ENCODE measurements at places on chromosomes 13 and 19.

DNA sequence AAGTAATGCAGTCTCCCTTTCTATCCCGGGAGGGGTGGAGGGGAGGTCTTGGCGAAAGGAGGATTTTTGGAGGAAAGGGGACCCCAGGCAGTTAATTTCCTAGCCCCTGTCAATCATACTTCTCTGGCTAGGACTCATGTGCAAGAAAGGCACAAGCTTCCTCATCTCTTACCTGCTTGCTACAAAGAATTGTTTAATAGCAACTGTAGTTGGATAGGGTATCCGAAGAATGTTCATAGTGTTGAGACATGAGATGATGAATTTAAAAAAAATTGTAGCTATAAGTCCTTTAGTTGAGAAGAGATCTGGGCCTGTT is 525 bp downstream of the BORA start:
- no peak for DNase-seq

DNA sequence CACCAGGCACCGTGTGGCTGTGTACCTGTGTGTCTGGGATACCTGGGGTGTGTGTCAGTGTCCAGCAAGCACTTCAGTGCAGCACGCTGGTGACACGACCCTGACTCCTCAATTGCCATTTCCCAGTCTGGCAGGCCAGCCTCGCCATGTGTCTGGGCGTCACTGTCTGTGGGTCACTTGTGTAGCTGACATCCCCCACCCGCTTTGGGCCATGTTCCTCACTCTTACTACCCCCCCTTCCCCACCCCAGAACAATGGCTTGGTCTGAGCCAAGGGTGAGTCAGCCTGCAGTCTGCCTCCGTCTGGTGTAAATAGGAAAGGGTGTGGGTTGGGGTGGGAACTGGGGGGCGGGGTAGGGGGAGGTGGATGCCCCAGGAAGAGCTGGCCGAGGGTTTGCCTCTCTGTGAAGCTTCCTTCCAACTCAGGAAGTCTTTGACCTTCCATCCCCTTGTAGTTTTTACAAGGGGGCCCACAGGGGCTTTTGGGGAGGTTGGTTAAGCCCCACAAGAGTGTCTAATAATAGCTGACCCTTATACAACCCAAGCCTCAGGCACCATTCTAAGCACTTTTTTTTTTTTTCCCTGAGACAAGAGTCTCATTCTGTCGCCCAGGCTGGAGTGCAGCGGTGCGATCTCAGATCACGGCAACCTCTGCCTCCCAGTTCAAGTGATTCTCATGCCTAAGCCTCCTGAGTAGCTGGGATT is 17.6 kb downstream of the NOVA2 start:
- DNase-seq = no peak

DNA sequence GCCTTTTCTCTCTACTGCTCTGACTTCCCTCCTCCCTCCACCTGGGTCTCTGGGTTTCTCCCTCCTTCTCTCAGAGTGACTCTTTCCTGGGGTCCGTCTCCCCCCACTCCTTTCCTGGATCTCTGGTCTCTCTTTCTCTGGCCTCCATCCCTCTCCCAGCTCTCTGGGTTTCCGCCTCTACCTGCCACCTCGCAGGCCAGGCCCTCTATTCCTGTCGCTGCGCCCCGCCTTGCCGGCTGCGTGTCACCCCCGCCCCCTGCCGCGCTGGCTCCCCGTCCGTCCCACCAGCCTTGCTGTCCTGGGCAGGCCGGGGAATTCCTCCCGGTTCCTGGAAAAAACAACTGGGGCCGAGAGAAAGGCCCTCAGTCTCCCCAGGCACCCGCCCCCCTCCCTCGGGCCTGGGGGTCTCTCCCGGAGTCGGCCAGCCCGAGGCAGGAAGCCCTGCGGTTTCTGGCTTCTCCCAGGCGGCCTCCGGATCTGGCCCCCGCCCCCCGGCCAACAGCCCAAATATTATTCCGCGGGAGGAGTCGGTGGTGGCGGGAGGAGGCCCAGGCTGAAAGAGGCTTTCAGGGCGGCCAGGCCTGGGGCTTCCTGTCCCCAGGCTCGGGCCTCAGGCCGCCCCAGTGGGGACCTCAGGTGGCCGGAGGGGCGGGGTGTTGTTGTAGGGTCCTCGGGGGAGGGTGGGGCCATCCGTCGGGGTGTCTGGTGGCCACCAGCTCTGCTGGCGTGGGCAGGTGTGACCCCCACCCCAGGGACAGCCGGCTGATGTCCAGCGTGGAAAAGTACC is 9.3 kb downstream of the IRF2BP1 start:
- DNase-seq = no peak

DNA sequence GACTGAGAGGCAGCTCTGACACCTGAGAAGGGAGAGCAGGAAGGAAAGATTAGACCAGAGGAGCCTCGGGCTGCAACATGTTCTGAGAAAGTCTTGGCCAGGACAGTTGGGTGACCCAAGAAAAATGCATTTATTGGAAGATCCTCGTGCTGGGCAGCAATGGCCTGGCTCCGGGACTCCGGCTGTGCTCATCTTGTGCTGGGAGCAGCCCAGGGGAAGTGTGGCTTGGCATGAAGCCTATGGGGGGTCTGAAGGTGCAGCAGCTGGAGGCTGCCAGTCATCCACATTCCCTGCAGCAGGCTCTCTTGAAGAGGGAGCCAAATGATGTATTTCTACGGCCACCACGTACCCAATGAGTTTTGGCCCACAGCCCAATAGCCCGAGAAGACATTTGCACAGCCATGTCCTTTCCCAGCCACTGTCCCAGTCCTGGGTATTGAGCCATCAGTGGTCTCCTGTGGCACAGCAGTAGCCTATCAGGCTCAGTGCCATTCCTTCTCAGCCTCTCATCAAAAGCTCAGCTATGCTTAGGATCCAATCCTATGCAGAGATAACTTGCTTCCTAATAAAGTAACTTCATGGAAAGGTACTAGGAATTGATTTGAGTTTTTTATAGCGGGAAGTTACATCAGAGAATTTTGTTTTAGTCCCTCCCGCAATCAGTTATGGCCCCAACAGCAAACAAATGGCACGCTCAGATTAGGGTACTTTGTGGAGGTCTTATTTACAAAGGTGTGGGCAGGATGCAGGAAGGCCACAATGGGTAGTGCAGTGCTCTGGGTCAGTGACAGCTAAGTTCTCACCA is 76.0 kb upstream of the MEDAG start:
- no peak for DNase-seq

DNA sequence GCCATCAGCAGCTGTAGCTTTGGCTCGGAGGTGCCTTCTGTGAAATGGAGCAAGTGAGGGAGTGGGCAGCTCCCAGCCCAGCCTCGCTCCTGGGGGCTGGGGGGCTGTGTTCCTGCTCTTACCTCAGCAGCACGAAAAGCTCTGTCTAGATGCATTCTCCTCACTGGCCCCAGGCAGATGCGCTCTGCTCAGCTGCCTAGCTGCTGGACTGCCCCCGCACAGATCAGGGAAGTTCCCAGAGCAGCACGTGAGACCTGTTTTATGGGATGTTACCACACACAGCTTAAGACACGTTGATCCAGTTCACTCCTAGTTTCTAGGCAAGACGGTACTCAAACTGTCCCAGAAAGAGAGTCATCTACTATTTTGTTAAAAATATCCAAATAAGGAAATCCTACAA is 13.6 kb downstream of the LCP1 start:
- no peak for DNase-seq

GRCh38 chr13:40536443-40537113 is 129.9 kb downstream of the FOXO1 start:
- no peak for DNase-seq

GRCh38 chr19:55248704-55249103 is 10.1 kb downstream of the PPP6R1 start:
- no peak for DNase-seq

DNA sequence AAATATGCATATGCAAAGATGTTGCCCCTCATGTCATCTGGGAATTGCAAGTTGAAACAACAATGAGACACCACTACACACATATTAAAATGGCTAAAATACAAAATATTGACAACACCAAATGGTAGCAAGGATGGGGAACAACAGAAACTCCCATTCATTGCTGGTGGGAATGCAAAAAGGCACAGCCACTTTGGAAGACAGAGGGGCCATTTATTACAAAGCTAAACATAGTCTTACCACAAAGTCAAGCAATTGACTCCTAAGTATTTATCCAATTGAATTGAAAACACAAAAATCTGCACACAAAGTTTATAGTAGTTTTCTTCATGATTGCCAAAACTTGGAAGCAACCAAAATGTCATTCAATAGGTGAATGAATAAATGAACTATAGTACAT is 6.1 kb upstream of the SERPINE3 start:
- no peak for DNase-seq

DNA sequence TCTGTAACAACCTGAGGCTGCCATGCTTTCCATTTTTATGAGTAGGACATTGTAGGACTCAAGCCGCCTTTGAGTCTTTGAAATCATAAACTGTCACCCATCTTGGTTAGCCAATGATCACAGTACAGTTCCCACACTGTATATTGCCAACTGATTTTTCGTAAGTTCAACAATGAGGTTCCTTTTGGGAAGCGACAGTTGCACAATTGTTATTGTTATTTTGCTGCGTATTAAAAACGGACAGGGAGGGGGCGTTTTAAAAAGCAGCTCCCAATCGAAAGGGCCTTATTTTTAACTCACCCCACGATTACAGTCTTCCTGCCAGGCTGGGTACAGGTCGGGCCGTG is 601 bp downstream of the SLC46A3 start:
- no peak for DNase-seq

DNA sequence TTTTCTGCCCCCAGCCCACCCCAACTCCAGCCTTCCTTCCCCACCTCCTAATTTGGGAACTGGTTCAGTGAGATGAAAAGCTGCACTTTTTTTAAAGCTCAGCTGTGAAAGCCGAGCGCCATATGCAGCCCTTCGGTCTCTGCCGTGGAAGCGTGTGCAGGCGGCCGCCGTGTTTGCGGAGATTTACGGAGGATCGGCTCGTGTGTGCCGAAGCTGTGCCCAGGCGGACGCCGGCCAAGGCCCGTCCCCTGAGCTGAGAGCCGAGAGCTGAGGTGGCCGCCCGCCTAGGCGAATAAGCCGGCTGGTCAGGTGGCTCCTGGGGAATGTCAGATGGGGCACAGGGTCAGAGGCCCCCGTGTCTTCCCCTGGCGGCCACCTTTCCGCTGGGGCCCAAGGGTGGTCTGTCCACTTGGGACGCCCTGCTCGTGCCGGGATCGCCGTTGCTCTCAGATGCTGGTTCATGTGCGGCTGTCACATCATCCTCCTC is 78.7 kb downstream of the ZNF536 start:
- no peak for DNase-seq

DNA sequence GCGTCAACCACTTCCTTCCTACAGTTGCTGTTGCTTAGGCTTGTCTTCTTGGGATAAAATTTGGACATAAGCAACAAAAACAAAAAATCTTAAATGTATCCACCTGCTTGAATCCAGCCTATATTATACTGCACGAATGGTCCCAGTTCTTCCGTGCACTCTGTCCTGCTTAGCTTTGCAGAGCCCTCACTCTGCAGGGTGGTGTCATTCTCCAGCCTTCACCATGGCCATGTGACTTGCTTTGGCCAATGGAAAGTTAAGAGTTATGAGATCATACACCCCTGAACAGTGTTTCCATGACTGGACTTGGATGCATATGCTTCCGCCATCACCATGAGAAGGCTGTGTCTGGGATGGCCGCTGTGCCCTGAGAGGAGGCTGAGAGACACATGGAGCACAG is 27.4 kb upstream of the SACS start:
- no peak for DNase-seq

- no peak for DNase-seq
Observed at GRCh38 chr13:114081761-114082681, 50.4 kb downstream of the RASA3 start.

DNA sequence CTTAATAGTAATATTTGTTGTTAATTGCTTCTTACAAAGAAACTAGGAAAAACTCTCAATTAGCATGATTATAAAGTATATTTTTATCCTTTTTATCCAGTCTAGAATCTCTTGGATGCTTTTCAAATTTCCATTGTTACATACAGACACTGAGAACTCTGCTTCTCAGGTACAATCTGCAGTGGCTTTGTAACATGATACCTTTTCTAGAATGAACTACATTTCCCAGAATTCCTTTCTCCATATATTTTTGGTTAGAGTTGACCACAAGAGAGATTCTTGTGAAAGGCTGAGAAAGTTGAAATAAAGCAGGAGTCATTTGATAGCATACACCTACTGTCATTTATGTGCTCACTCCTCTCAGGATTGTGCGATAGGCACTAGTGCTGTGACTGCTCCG is 148.6 kb downstream of the SLITRK6 start:
- DNase-seq = no peak

- no peak for DNase-seq
Observed at GRCh38 chr19:38162632-38163031, 61.4 kb downstream of the DPF1 start.

DNA sequence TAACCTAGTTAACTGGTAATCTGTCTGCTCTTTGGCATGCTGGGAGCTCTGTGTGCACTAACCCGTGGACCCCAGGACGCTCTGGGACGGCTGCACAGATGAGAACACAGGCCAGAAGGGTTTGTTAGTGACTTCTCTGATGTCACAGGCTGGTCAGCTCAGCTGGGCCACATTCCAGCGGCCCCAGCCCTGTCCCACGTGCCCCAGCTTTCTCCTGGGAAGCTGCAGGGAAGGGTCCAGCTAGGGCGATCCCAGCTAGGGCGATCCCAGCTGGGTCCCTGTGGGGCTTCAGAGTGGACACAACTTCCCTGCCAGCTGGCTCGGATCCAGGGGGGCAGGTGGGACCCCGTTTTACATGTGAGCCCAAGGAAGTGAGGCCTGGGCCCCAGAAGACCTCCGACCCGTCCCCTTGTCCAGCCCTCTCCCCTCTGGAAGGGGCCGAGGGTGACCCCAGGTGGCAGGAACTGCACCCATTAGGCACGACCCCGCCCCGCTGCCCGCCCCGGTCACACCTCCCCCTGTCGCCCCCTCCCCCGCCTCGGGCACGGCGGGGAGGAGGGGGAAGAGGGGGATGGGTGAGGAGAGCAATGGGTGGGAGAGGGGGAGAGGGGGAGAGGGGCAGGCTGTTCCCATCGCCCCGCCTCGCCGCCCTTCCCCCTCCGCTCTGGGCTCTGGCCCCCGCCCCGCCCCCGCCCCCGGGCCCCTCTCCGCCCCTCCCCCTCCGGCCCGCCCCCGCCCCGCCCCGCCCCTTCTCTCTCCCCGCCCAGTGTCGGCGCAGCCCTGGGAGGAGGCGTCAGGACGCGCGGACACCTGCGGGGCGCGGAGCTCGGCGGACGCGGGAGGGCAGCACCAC is 75.2 kb upstream of the MCF2L start:
- DNase-seq = no peak

DNA sequence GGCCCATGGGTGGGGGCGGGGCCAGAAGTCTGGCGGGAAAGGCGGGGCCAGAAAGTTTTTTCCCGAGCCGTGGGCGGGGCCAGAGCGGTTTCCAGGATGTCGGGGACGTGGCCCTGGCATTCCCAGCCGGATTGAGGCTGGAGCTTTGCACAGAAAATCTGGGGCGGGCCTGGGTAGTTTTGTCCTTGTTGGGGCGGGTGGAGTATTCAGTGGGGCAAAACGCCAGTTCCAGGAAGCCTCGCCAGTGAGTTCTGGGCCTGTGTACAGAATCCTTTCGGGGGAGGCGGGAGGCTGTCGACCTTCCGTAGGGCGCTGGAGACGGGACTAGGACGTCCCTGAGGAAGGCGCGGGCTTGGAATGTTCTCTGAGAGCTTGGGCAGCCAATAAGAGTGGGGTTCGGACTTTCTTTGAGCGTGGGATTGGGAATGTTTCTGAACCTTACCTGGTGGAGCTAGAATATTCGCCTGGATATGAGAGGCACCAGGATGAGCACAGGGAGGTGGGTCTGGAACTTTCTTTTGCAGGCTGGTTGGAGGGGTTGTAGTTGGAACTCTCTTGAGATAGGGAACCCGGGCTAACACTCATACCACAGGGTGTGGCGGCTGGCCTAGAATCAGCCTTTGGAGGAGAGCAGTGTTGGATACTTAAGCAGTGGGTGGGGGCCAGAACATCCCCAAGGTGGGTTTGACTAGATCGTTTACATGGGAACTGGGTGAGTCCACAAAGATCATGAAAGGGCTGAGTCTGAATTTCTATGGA is 1.3 kb downstream of the CCDC9 start:
- no peak for DNase-seq

All from activated CD4-positive, alpha-beta T cell treated with anti-CD3 and anti-CD28 coated beads, Interleukin-2, amount 50 U/mL, for 16 hours (primary cell).